Mesothelial cell of epicardium (in vitro differentiated cells): ENCODE measurements at places on chromosomes 2 and 18.

DNA sequence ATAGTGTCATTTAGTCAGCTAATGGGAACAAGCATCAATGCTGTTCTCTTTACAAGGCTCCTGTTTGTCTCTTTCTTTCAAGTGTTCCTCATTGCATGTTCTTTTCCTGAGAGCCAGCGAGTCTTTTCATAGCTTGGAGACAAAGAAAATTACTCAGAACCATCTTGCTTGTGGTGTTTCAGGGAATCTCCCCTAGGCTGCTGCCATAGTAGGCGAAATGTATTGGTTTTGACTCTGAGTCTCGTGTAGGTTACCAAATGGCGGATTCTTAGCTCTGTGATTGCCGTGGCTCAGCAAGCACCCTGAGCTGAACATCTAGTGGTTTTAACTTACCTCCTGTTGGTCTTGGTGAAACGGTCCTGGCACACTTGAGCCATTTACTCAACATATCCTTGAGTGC is 68.7 kb downstream of the RHBDD1 start:
- no peak overlapping the region for H3K27ac ChIP-seq
- DNase-seq = no peak
- no peaks in the 10 kb centered on the region for H3K4me1 ChIP-seq
- H3K36me3 ChIP-seq = no peaks in the 10 kb centered on the region
- no peak overlapping the region for H3K4me3 ChIP-seq

DNA sequence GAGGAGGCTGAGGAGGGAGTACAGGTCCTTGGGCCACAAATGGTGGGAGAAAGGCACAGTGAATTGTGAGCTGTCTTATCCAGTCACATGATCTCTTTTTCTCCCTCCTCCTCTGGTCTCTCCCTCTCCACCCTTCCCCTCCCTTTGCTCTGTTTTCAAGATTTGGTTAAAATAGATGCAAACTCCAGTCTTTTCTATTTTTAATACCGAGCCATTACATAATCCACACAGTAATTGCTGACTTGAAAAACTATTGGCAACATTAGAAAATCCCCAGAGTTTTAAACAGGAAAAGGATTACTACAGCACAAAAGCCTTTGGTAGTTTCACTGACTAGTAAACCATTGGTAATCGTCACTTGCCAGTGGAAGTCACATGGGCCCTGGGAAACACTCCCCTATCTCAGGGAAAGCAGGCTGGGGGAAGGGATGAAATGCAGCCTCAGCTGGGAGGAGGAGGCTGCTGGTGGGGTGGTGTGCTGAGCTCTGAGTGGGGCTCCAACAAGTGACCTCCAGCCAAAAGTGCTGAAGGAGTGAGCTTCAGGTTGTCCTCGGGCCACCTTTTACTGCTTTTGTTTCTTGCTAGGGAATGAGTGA is 57.4 kb upstream of the PCBP1 start:
- H3K36me3 ChIP-seq = peaks cover 17% of the 10 kb centered on the region
- no peaks in the 10 kb centered on the region for H3K27me3 ChIP-seq
- no peak overlapping the region for H3K4me3 ChIP-seq
- DNase-seq = no peak
- peak overlapping the region; percentile 91 for H3K27ac ChIP-seq

DNA sequence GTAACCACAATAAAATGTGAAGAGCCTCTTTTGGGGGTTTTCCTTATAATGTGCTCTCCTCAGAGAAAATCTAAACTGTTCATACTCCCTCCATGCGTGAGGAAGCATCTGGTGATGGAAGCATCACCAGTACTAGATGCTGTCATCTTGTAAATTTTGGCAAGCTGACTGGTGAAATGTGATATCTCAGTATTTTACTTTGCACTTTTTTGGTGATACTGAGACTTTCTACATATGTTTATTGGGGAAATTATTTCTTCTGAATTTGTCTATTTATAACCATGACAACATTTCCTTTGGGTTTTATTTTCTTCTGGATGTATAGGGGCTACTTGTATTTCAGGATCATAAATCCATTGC is 95.9 kb upstream of the DLGAP1 start:
- no peaks in the 10 kb centered on the region for H3K27me3 ChIP-seq
- peaks cover 11% of the 10 kb centered on the region for H3K4me1 ChIP-seq
- no peaks in the 10 kb centered on the region for H3K36me3 ChIP-seq
- DNase-seq = no peak
- no peak overlapping the region for H3K27ac ChIP-seq

DNA sequence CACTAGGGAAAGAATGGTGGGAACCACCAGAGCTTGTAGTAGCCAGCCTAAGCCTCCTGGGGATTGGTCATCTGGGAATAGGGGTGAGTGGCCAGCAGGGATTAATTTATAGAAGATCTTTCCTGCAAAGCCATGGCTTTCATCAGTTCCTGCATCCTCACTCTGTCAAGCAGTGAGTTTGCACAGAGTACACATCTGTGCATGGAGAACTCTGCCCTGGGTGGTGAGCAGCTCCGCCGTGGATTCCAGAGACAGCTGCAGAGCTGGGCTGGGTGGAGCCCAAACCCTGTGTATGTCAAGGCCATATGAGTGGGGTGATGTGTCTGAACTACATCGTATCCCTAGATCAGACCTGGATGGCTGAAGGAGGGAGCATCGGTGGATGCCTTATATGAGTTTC is 182.2 kb downstream of the GLI2 start:
- no peaks in the 10 kb centered on the region for H3K27me3 ChIP-seq
- peaks cover 38% of the 10 kb centered on the region for H3K4me1 ChIP-seq
- no peak overlapping the region for H3K4me3 ChIP-seq
- H3K36me3 ChIP-seq = no peaks in the 10 kb centered on the region

DNA sequence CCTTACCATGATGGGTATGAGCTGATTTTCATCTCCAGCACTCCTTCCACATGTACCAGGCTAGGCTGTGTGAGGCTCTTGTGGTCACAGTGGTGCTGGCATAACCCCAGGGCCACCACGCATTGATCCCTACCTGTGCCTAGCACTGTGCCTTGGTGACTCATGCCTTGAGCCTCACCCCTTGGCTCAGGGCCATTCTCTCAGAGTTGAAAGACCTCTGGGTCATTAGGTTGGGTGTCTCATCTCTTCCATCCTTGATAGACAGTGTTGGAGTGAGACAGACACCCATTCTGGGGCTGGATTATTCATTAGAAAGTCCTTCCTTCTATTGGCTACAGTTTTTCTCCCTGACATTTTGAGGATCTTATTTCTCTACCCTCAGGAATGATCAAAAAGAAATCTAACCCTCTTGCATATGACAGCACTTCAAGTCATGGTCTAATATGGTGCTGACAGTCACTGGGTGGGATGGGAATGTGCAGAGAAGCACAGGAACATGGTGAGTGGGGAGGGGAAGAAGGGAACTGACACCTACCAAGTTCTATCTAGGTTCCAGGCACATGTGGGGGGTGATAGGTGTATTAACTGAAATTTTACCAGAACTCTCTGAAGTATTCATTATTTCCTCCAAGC is 41.3 kb downstream of the DYSF start:
- no peaks in the 10 kb centered on the region for H3K4me1 ChIP-seq
- H3K27ac ChIP-seq = no peak overlapping the region
- H3K27me3 ChIP-seq = no peaks in the 10 kb centered on the region
- DNase-seq = no peak
- no peaks in the 10 kb centered on the region for H3K36me3 ChIP-seq

DNA sequence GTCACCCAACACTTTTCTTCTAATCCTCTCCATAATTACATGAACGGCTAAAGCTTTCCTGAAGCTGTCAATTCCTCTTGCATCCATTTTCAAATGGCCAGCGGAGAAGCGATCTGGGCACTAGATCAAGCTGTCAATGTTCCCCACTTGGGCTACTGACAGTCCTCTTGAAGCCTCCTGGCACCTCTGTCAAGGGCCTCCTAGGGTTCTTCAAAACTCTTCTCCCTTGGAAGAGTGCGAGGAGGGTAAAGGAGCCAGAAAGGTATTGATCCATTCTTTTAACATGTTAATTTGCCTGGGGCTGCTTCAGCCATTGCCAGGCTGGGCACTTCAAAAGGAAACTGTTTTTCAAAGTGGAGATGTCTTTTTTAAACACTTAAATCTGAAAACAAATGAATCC is 19.8 kb downstream of the EPHA4 start:
- peaks cover 1% of the 10 kb centered on the region for H3K36me3 ChIP-seq
- no peaks in the 10 kb centered on the region for H3K27me3 ChIP-seq
- DNase-seq = no peak
- H3K4me3 ChIP-seq = no peak overlapping the region

DNA sequence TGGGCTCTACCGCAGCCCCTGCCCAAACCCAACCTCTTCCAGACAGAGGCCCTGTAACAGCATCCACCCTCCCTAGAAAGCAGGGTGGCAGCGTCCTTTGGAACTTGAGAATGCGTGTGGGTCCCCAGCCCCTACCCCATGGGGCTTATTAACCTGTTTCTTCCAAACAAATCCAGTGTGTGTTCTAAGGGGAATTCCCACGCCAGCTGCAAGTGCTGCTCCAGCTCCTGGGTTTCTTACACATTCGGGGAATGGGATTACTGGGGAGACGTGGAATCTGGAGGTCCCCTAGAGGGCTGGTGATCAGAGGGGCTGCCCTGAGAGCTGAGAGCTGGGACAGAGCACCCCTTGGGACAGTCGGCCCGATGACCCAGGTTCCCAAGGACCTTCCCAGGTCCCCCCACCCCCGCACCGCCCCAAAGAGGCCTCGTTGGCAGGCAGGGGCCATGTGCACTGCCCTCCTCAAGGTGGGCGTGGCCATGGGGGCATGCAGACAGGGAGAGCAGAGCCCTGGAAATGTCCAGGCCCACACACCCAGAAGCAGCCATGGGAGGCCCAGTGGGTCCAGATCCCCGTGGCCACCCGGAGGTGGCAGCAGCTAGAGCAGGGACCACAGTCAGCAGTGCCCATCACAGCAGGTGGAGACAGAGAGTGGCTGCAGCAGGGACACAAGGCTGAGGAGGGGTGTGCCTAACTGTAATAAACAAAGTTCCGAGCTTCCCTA is 18.8 kb upstream of the TEX44 start:
- H3K27ac ChIP-seq = peak overlapping the region; percentile 96
- peaks cover 53% of the 10 kb centered on the region for H3K4me1 ChIP-seq
- H3K36me3 ChIP-seq = no peaks in the 10 kb centered on the region
- H3K4me3 ChIP-seq = no peak overlapping the region
- no peak for DNase-seq

- H3K4me1 ChIP-seq = peaks cover 75% of the 10 kb centered on the region
- peak overlapping the region; percentile 95 for H3K27ac ChIP-seq
- no peaks in the 10 kb centered on the region for H3K27me3 ChIP-seq
- no peak for DNase-seq
Measured at GRCh38 chr2:68044099-68044498, 18.7 kb downstream of the C1D start.

DNA sequence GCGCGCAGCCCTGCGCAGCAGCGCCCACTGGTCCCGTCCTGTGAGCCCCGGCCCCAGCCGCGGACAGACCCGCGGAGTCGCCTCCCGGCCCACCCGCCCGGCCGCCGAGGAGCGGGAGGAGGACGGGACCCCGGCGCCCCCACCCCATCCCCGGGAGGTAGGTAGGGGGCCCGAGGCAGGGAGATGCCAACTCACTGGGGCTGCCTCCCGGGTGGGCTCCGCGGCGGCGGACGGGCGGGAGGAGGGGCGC is 160 bp downstream of the SPTBN1 start:
- DNase-seq = no peak
- peak overlapping the region; percentile 72 for H3K4me3 ChIP-seq
- H3K4me1 ChIP-seq = peaks cover 32% of the 10 kb centered on the region

DNA sequence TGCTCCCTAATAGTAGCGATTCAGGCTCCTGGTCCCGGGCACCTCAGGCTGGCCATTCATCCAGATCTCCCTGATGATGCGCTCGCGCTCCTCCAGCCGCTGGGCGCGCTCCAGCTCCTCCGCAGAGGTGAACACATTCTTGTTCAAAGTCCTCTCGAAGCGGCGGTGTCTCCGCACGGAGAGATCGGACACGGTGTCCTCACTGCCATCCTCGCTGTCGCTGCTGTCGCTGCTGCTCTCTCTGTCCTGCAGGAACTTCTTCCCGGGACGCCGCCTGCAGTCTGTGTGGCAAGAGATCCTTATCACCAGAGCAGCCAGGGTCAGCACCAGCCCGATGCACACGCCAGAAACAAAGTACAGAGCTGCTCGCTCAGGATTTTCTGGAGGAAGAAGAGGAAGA is 67.5 kb downstream of the EVA1A start:
- no peak overlapping the region for H3K4me3 ChIP-seq
- H3K27ac ChIP-seq = no peak overlapping the region
- peaks cover 4% of the 10 kb centered on the region for H3K4me1 ChIP-seq
- DNase-seq = no peak
- H3K36me3 ChIP-seq = peaks cover 14% of the 10 kb centered on the region

- H3K27ac ChIP-seq = no peak overlapping the region
- H3K4me1 ChIP-seq = peaks cover 7% of the 10 kb centered on the region
- DNase-seq = no peak
Measured at GRCh38 chr2:47719099-47719498, 63.8 kb upstream of the MSH6 start.

- no peak overlapping the region for H3K4me3 ChIP-seq
- H3K4me1 ChIP-seq = peaks cover 16% of the 10 kb centered on the region
- H3K27me3 ChIP-seq = peaks cover 4% of the 10 kb centered on the region
- DNase-seq = no peak
Measured at GRCh38 chr2:173823543-173823939, 141.6 kb downstream of the SP3 start.

DNA sequence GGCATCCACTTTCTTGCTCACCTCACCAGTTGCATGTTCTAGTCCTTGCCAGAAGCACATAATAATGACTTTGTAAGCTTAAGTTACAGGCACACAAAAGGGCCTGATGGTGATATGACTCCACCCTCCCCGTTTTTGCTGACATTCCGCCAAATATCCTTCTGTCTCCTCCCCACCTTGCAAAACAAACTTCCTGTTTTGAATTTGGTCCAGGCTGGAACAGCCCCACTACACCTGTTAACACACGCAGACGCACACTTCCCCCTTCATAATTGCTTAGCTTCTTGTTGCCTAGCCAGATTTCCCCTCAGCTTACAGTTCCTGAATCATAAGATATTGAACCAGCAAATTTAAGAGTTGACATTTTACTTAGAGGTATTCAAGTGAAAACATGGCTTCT is at the start of gene MGAT5:
Gene MGAT5, plus strand, starts transcription at position 269 of the 400 bp plus-strand sequence. CDS start 332 bp downstream, outside the sequence.
- H3K36me3 ChIP-seq = no peaks in the 10 kb centered on the region
- no peaks in the 10 kb centered on the region for H3K27me3 ChIP-seq
- DNase-seq = no peak
- no peak within 1 kb of the TSS for H3K27ac ChIP-seq
- H3K4me1 ChIP-seq = no peaks in the 10 kb centered on the region

- no peak overlapping the region for H3K4me3 ChIP-seq
- H3K4me1 ChIP-seq = no peaks in the 10 kb centered on the region
- no peaks in the 10 kb centered on the region for H3K36me3 ChIP-seq
- no peak overlapping the region for H3K27ac ChIP-seq
- peaks cover 28% of the 10 kb centered on the region for H3K27me3 ChIP-seq
- DNase-seq = no peak
Measured at GRCh38 chr2:134567666-134568065, 151.1 kb downstream of the TMEM163 start.

- no peaks in the 10 kb centered on the region for H3K36me3 ChIP-seq
- H3K27ac ChIP-seq = no peak overlapping the region
- no peak overlapping the region for H3K4me3 ChIP-seq
- peaks cover 17% of the 10 kb centered on the region for H3K27me3 ChIP-seq
Measured at GRCh38 chr2:96402591-96402990, 67.0 kb downstream of the NCAPH start.

- H3K4me1 ChIP-seq = peaks cover 51% of the 10 kb centered on the region
- H3K27ac ChIP-seq = peak overlapping the region; percentile 19
- H3K4me3 ChIP-seq = no peak overlapping the region
- H3K27me3 ChIP-seq = no peaks in the 10 kb centered on the region
- H3K36me3 ChIP-seq = no peaks in the 10 kb centered on the region
Measured at GRCh38 chr2:152468899-152469692, 134.1 kb downstream of the FMNL2 start.

GRCh38 chr18:73942081-73942625 is 205.5 kb downstream of the FBXO15 start:
- peaks cover 19% of the 10 kb centered on the region for H3K27me3 ChIP-seq
- H3K4me3 ChIP-seq = no peak overlapping the region
- peaks cover 2% of the 10 kb centered on the region for H3K4me1 ChIP-seq
- DNase-seq = no peak
- H3K27ac ChIP-seq = no peak overlapping the region
- H3K36me3 ChIP-seq = no peaks in the 10 kb centered on the region
